ENCODE measurements at places on chromosomes 5 and 9. TPM values are rescaled to one million over a fixed set of nuclear protein-coding genes. Genes with fewer than 3 reads are reported as not detected.

DNA sequence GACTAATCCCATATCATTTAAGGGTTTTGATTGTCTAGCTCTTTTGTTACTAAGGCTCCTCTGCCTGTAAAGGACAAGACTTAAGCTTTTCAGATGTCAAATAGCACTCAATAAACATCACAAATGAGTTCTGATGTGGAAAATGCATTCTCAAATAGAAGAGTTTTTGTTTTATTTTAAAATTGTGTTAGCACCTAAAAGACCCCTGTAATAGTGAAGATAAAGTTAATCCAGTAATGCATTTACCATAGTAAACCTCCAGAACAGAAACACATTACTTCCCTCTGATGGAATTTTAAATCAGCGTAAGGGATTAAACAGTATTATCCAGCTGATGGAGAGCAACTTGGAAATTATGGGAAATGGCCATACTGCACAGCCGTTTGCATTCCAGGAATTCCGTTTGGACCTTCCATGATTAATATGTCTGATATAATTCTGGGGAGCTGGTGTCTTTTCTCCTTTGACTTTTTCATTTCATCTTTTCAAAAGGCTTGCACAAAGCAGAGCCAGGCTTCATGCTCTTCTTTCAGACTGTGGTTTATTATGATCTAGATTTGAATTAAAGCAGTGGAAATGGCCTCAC is 105.6 kb downstream of the PPP2R2B start:
- no peak for DNase-seq

LHX2 gene
- total RNA-seq: not detected

DND1 gene
- 3.5 TPM for total RNA-seq

GRCh38 chr9:125537442-125538091 is 169.4 kb downstream of the MAPKAP1 start:
- no peak for DNase-seq

RNF44 gene
- 24.1 TPM for total RNA-seq

DNA sequence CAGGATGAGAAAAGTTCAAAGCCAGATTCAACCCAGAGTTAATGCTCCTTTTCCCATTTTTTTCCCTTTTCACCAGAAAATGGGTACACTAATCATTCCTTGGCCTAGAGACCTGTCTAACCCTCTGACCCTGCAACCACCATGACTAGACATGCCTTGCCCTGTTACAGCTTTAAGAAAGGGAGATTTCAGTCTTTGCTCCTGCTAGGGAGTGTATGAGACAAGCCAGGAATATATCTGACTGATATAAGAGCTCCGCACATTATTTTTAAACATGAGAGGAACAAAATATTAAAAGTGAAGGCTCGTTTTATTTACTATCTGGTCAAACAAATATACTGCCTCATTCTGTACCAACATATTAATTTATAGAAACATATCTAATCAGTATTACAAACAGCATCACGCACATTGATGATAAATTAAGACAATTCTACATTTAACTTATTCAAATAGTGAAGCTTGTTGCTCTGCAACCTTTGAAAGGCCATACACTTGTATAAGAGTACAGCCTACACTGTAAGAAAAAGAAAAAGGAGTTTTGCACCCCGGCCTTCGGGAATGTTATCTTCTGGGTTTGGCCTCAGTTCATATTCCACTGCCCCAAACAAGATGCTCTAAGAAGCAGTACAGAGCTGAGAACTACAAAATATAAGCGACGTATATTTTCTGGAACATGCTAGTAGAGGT is 132.7 kb downstream of the FBXL17 start:
- DNase-seq: no peak

DNA sequence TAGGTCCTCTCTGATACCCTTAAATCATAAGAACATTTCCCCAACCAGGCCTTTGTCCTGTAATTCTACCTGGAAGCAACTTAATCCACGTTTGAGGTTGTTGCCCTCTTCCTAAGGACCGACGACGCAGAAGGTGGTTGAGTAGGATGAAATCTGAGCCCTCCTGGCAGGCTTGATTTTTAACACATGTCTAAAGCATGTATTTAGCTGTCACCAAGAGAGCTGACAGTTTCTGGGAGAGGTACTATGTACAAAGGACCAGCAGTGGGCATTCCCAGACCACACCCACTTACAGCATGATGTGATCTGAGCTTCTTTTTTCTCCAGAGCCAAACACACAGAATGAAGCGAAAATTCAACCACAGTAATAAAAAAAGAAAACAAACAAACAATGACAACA is 260.9 kb downstream of the SH3GL2 start:
- DNase-seq: no peak

- DNase-seq: no peak
These were observed 58.9 kb downstream of the NDFIP1 start for GRCh38 chr5:142167458-142167857.

PCDHGA3 gene
- 9.2 TPM for total RNA-seq

DNA sequence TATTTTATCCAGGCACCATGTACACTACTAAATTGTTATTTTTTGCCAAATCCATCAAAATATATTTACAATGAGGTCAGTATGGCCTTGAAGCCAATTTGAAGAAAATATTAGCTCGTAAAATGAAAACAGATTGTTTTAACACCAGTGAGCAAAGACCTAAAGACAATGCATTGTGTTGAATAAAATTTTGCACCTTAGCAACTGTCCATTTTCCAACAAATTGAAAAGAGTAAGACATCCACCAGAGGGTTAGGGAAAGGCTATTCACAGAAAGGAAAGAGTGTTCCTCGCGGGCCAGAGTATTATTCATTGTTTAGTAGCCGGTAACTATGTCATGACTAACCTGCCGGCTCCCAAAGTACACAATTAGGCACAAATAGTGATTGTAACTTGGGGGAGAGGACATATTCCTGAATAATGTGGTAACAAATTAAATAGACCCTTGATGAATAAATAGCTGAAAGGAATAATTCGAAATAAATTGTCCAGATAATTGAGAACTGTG is 213.3 kb downstream of the DNAH5 start:
- DNase-seq: no peak

KIF4B gene
- total RNA-seq: not detected

GRCh38 chr9:89789922-89790510 is 185.2 kb downstream of the GADD45G start:
- no peak for DNase-seq

LRRC26 gene
- not detected for total RNA-seq

DNA sequence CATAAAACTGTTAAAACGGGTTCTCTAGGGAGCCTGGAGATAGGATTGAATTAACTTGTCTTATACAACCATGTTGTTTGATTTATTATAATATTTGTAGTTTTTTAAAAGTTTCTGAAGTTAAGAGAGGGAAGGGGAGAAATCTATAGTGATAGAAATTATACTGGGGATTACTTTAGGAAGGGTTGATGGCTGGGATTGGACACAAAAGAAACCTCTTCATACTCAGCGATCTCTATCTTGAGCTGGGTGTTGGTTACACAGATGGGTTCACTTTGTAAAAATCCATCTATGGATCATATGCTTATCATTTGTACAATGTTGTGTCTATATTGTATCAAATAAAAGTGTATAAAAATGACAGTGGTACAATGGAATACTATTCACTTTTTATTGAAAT is 30.0 kb downstream of the TNPO1 start:
- DNase-seq: no peak

CNTFR gene
- 4.7 TPM for total RNA-seq

GRCh38 chr5:63953217-63953616 is 9.0 kb downstream of the HTR1A start:
- DNase-seq: no peak

PKD2L2 gene
- total RNA-seq: not detected

DNA sequence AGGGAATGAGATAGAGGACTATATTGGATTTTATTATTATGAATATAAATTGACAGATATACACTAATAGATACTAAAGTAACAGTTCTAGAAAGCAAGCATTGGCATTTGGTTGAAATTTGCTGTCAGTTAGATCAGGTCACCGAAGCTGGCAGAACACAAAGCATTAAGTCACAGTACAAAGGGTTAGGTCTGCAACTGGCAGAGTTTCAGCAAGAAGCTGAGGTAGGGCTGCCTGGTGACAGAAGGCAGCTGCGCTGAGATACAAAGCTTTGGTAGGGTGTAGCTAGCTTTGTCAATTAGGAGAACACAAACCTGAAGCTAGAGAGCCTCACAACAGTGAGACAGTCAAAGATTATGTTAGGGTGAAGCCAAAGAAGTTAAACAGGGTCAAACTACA is 6.3 kb upstream of the CSNK1G3 start:
- no peak for DNase-seq

GRCh38 chr9:2181792-2182191 is 166.6 kb downstream of the SMARCA2 start:
- no peak for DNase-seq

DNA sequence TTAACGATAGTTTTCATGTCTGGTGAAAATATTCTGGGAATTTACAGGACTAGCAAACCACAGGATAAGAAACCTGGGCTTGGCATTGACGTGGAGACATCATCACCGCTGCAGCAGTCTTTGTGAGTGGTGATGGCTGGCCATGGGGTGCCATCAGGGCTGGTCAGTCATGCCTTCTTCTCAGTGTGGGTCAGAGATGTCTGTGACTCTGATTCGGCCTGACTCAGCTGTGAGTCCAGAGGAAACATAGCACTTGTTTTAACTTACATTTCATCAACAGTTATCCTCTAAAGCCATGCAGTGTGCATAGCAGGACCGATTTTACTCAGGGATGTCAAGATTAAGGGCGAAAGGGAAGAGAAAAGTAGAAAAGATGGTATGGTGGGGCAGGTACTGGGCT is 33.2 kb upstream of the CYFIP2 start:
- no peak for DNase-seq

DNA sequence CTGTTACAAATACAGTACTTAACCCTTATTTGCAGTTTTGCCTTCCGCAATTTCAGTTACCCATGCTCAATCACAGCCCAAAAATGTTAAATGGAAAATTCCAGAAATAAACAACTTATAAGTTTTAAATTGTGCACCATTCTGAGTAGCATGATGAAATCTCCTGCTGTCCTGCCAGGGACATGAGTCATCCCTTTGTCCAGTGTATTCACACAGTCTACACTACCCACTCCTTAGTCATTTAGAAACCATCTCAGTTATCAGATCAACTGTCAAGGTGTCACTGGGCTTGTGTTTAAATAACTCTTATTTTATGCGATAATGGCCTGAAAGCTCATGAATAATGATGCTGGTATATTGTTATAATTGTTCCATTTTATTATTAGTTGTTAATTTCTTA is 95.8 kb downstream of the PLCXD3 start:
- no peak for DNase-seq

DNA sequence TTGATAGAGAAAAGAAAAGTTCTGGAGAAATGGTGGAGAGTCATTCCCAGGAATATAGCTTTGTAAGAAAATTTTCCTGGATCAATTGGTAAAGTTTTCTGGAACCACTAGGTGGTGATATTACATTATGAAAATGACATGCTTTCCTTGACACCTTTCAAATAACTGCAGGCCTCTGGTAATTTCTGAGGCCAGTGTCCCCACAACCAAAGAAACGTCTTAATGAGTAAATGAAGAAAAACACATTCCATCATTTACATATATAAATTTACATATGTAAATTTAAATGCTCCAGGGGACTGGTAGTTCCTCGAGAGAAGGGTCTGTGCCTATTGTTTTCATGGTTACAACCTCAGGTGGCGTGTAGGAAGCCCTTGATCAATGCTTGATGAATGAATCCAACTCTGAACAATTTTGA is 17.2 kb upstream of the RGS3 start:
- no peak for DNase-seq

SLC25A25 gene
- total RNA-seq: 27.4 TPM
